ENCODE measurements at places on chromosomes 4 and X. TPM values are rescaled to one million over a fixed set of nuclear protein-coding genes. Genes with fewer than 3 reads are reported as not detected.
A peak's percentile ranks its signal among the peaks of the same experiment; 100 is the strongest.

The CXCL8 gene
- total RNA-seq: 0.80 TPM

The PCDH7 gene
- not detected for total RNA-seq

The RPS6KA6 gene
- 0.12 TPM for total RNA-seq

The ADH7 gene
- total RNA-seq: not detected

The GBA3 gene
- total RNA-seq: not detected

The LPAR4 gene
- not detected for total RNA-seq

The ANKRD17 gene
- 58.4 TPM for total RNA-seq

The GAGE12F gene
- total RNA-seq: not detected

DNA sequence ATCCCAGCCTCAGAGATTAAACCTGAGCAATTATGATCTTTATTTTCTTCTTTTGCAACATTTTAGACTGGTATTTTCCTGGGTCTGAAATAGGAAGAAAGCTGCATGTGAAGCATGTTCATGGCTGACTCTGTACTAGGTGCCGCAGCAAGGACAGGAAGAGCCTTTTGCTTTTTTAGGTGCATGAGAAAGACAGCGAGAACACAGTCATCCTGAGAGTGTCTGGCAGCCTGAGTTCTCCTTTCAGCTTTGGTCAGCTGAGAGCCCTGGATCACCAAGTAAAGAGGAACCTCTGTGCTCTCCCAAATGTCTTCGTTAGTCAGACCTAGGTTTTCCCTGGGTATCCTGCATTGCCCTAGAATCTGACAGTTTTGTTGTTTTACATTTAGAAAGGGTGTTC, 29.8 kb downstream of the FAM149A start:
- peak; percentile 10 for DNase-seq

DNA sequence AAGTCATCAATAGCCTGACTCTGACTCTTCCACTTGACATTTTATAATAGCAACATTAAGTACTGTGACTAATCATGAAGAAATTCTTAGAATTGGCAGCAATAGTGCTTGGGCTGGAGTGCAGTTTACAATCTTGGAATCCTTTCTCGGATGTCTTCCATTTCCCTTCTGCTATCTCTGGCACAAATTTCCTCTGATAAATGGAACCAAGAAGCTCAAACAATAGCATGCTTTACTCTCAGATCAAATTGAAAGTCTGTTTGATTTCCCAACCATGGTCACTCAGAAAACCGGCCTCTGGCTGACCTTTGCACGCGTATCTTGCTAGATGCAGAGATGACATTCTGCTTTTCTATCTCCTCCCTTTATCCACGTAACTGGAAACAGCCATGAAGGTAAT, 99.0 kb upstream of the SPANXC start:
- no peak for DNase-seq

GRCh38 chrX:132088864-132089263, 39.0 kb downstream of the FRMD7 start:
- DNase-seq: no peak

DNA sequence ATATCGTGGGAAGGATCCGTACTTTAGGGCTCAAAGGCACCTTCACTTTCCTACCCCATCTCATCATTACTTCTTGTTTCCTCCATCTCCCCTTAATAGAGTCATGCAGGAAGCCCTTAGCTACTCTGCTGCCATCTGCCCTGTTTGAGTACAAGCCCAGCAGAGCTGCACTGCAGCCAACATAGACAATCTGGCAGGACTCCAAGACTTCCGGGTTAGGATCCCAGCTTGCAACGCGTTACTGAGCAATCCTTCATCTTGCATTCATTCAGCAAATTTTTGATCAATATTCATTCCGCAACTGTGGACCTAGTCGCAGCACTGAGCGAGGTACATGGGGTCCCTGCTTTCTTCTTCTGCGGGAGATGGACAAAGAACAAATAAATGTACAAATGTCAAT, 344.9 kb downstream of the BCOR start:
- DNase-seq: no peak

DNA sequence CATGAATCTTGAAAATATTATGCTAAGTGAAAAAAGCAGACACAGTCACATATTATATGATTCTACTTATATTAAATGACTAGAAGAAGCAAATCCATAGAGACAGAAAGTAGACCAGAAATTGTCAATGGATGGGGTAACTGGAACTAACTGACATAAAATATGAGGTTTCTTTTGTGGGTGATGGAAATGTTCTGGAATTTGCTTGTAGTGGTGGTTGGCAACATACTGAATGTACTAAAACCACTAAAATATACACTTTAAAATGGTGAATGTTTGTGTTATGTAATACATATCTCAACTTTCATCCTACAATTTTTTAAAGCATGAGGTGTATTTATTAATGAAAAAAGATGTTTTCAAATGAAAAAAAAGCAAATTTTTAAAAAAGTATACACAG, 14.7 kb downstream of the CNOT6L start:
- DNase-seq: no peak

- no peak for DNase-seq
Observed at GRCh38 chr4:37594099-37594498, 92.1 kb downstream of the RELL1 start.

- DNase-seq: no peak
Observed at GRCh38 chrX:96453139-96453538, 231.5 kb upstream of the DIAPH2 start.

DNA sequence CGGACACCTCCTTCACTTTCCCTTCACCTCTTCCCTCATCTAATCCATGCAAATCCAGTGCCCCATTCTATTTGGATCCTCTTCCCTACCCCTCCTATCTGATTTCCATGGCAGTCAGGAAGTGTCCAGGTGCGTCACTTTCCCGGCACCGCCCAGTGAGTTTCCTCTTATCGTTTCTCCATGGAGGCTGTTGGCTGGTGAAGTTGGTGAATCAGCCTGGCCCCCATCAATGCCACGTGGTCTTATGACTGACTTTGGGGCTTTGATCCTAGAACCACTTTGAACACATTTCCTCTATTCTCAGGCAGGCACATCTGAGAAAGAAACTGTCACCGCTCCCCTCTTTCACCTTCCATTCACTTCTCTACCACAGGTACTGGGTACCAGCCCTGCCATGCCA, 137.8 kb downstream of the CEP135 start:
- no peak for DNase-seq

All from activated CD4-positive, alpha-beta T cell treated with anti-CD3 and anti-CD28 coated beads for 36 hours (primary cell).